Dermis lymphatic vessel endothelial cell (primary cell): ENCODE measurements at places on chromosomes 3 and 15. TPM values are rescaled to one million over a fixed set of nuclear protein-coding genes. Genes with fewer than 3 reads are reported as not detected.

SAMMSON gene
- total RNA-seq = not detected in 2 replicates

SCN5A gene
- 9.8 and 12.4 TPM in 2 replicates for total RNA-seq

UACA gene
- 171 and 241 TPM in 2 replicates for total RNA-seq

SAMD7 gene
- not detected in 2 replicates for total RNA-seq

DNAH12 gene
- total RNA-seq = under 0.01 TPM in 2 replicates

PATL2 gene
- total RNA-seq = 0.09 and 0.11 TPM in 2 replicates

PLXNA1 gene
- total RNA-seq = 13.2 and 15.1 TPM in 2 replicates

ADAMTS7 gene
- total RNA-seq = 3.4 and 6.6 TPM in 2 replicates

BCL2A1 gene
- total RNA-seq = 0.09 TPM in 1 of 2 replicates, not detected in the other

FBXL22 gene
- 0.09 and 0.11 TPM in 2 replicates for total RNA-seq

NANOGP8 gene
- not detected in 2 replicates for total RNA-seq

HRH1 gene
- total RNA-seq = 1.5 and 3.7 TPM in 2 replicates

ADGRG7 gene
- not detected in 2 replicates for total RNA-seq

CPN2 gene
- total RNA-seq = not detected in 2 replicates

FEZF2 gene
- not detected in 2 replicates for total RNA-seq

CLDN16 gene
- total RNA-seq = under 0.01 TPM in 1 of 2 replicates, not detected in the other

SPESP1 gene
- total RNA-seq = 2.6 and 4.4 TPM in 2 replicates
